Muscle of leg (tissue), 16 donors: ENCODE measurements at places on chromosomes 1 and 21. TPM values are rescaled to one million over a fixed set of nuclear protein-coding genes. Genes with fewer than 3 reads are reported as not detected.

Gene FMO1
- polyA plus RNA-seq = 7.7 TPM

GRCh38 chr1:204125759-204126351 is 26.0 kb downstream of the ETNK2 start:
- DNase-seq = no peak

- no peak for DNase-seq
Observed at GRCh38 chr1:235712812-235713211, 63.2 kb upstream of the GNG4 start.

GRCh38 chr1:10726355-10726754 is 70.1 kb downstream of the CASZ1 start:
- no peak for DNase-seq

GRCh38 chr21:26490771-26491170 is 82.3 kb downstream of the CYYR1 start:
- no peak for DNase-seq

- no peak for DNase-seq
Observed at GRCh38 chr1:41175546-41175945, 66.6 kb downstream of the SCMH1 start.

- DNase-seq = peak; percentile 70
Observed at GRCh38 chr1:6634371-6635052, 9.8 kb downstream of the THAP3 start.
